ENCODE measurements at places on chromosomes 1 and 21. TPM values are rescaled to one million over a fixed set of nuclear protein-coding genes. Genes with fewer than 3 reads are reported as not detected.

TMEM125 gene
- not detected for total RNA-seq

AJAP1 gene
- total RNA-seq, result not detected

TTLL10 gene
- total RNA-seq, result not detected

EVA1B gene
- total RNA-seq, result 44.1 TPM

OPRD1 gene
- total RNA-seq, result 0.21 TPM

SLC2A5 gene
- not detected for total RNA-seq

C4BPA gene
- not detected for total RNA-seq

NBPF15 gene
- total RNA-seq, result 19.7 TPM

CAPN9 gene
- total RNA-seq, result not detected

KDM5B gene
- 44.4 TPM for total RNA-seq

BGLAP gene
- total RNA-seq, result not detected

AKNAD1 gene
- not detected for total RNA-seq

THEMIS2 gene
- total RNA-seq, result 4.3 TPM

ATP13A2 gene
- 47.2 TPM for total RNA-seq

ANGPTL3 gene
- not detected for total RNA-seq

AMY2A gene
- not detected for total RNA-seq

CLCA4 gene
- not detected for total RNA-seq

MMEL1 gene
- total RNA-seq, result not detected

GPR153 gene
- total RNA-seq, result 6.3 TPM

UQCRHL gene
- total RNA-seq, result 4.1 TPM

OR2T29 gene
- not detected for total RNA-seq

ARHGAP29 gene
- total RNA-seq, result 54.9 TPM

RIPPLY3 gene
- total RNA-seq, result not detected

Data from Daoy (cell line).